IMR-90 (cell line): ENCODE measurements at places on chromosomes 1 and 21. TPM values are rescaled to one million over a fixed set of nuclear protein-coding genes. Genes with fewer than 3 reads are reported as not detected.

KCNJ9 gene
- not detected in 2 replicates for polyA plus RNA-seq

- H3K4me3 ChIP-seq, result peak overlapping the region; percentile 20; the same call in 1 of the 2 replicates
- peak; percentile 31 for DNase-seq
- no peaks in the 10 kb centered on the region for H3K27me3 ChIP-seq
- 0 out of 2 replicates have a peak, but pooled peaks cover 2% of the 10 kb centered on the region for H3K36me3 ChIP-seq
- peaks cover 8% of the 10 kb centered on the region; the same call in 1 of the 2 replicates for H3K4me1 ChIP-seq
Measured at GRCh38 chr1:198929961-198930599, 291.2 kb downstream of the PTPRC start.

DNA sequence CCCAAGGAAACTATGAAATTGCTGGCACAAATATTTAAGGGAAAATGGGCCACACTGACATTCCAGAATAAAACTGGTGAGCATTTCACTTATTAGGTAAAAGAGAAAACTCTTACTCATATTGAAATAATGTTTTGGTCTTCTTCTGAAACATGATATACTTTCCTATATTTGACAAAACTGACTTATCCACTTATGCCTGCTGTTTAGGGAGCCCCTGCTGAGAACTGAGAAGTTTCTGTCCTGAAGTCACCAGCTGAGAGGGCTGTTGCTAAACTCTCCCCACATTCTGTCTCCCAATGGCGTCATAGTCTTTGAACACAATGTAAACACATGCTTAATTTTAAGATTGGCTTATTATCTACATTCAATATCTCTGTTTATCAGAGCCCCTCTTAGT, 46.8 kb upstream of the ZC3H11B start:
- no peak overlapping the region for H3K27ac ChIP-seq
- no peaks in the 10 kb centered on the region for H3K36me3 ChIP-seq
- peak; percentile 80 for DNase-seq
- H3K4me1 ChIP-seq, result peaks cover 6% of the 10 kb centered on the region; the same call in 1 of the 2 replicates
- no peaks in the 10 kb centered on the region for H3K27me3 ChIP-seq

- no peaks in the 10 kb centered on the region for H3K4me1 ChIP-seq
- DNase-seq, result no peak
- H3K27ac ChIP-seq, result no peak overlapping the region
- no peaks in the 10 kb centered on the region; the same call in 1 of the 2 replicates for H3K27me3 ChIP-seq
Measured at GRCh38 chr1:157234705-157235273, 96.6 kb upstream of the ETV3 start.

GRCh38 chr1:169529068-169529642, 43.4 kb upstream of the SLC19A2 start:
- no peak for DNase-seq
- no peak overlapping the region for H3K4me3 ChIP-seq
- no peaks in the 10 kb centered on the region for H3K4me1 ChIP-seq
- peaks cover 3% of the 10 kb centered on the region; the same call in 1 of the 2 replicates for H3K27me3 ChIP-seq

DNA sequence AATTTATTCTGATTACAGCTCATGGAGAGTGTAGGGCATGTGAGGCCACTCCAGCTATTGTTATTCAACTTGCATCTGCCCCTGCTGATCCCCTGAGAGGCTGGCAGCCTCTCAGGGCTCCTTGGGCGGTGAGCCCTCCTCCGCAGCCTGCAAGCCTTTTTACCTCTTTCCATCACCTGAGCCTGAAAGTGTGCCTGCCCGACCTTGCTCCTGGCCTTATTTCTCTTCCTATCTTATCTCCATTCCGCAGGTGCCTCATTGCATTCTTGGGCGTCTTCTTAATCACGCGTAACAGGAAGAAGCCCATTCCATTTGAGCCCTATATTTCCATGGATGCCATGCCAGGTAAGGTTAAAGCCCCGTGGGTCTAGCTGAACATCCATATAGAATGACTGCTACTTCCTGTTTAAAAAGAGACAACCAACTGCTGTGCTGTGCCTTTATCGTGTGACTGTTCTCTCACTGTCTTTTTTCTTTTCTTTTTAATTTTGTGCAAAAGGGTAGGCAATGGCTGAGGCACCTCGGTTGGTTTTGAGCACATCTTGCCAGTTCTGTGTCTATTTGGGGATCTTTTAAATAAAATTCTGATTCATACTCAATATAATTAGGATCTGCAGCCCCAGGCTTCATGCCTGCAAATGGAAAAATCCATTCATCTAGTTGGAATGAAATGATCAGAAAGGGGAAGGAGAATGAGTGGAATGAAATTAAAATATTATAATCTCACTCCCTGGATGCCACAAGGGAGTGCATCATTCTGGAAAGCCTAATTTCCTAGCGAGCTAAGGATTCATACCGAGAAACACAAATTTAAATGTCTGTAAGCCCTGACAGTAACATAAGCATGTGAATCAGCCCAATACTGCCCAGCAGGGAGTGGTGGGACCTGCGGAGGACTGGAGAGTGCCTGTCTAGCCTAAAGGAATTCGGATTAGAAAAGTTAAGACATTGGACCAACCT, 38.6 kb upstream of the RCAN3 start:
- peaks cover 4% of the 10 kb centered on the region for H3K4me1 ChIP-seq
- H3K27me3 ChIP-seq, result no peaks in the 10 kb centered on the region
- H3K27ac ChIP-seq, result no peak overlapping the region
- no peak overlapping the region for H3K4me3 ChIP-seq
- DNase-seq, result peak; percentile 37

AIRE gene
- 0.03 and 0.05 TPM in 2 replicates for polyA plus RNA-seq

HMGCS2 gene
- polyA plus RNA-seq, result not detected in 2 replicates

DNA sequence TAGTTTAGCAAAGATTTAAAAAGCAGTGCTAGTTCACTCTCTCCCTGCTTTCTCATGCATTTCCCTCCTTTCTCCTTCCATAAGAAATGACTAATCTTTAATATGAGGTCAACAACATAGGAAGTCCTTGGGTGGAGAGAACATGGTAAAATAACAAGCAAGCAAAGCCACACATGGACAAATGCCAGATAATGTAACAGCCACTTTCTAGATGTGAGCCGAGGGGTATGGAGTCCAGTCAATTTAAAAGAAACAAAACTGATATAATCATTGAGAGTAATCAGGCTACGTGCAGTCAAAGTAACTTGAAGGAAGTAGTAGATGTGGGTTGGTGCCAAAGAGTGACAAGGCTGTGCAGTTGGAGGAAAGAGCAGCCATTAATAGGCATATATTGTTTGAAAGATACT, 69.6 kb downstream of the DUSP10 start:
- DNase-seq, result peak; percentile 86
- H3K27ac ChIP-seq, result no peak overlapping the region
- H3K27me3 ChIP-seq, result no peaks in the 10 kb centered on the region
- no peak overlapping the region for H3K4me3 ChIP-seq

- no peaks in the 10 kb centered on the region for H3K27me3 ChIP-seq
- peaks cover 16% of the 10 kb centered on the region; the same call in 1 of the 2 replicates for H3K4me1 ChIP-seq
- DNase-seq, result peak; percentile 94
Measured at GRCh38 chr1:172637522-172637921, 21.4 kb upstream of the FASLG start.

CD101 gene
- polyA plus RNA-seq, result not detected in 2 replicates

AMPD1 gene
- not detected in 2 replicates for polyA plus RNA-seq

NOS1AP gene
- 0.19 and 0.20 TPM in 2 replicates for polyA plus RNA-seq

DNA sequence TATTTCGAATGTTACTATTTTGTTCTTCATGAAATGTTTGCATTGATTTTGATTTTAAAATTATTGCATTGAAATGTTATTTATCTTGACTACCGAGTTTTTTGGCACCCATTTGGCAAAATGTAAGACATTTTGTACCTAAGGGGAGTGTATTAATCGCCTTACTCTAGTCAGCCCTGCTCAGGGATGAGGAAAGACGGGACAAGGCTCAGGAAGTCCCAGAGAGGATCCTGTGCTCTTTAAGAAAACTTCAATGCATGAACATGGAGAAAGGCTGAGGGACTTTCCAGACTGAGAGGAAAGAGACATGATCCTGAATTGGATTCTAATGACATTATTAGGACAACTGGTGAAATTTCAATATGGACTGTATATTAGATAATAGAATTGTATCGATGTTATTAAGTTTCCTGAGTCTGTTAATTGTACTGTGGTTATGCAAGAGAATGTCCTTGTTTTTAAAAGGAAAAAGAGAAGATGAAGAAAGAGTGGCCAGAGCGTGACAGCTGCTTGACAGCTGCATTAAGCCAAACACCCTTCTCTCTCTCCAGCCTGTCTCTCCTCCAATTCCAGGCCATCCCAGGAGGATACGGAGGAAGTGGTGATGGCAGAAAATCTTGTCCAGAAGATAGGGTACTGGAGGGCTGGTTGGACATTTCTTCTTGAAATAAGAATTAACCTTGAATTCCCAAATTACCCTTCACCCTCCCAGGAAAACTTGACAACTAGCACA, 66.0 kb downstream of the PLEKHA6 start:
- no peaks in the 10 kb centered on the region for H3K27me3 ChIP-seq
- H3K36me3 ChIP-seq, result no peaks in the 10 kb centered on the region
- peaks cover 33% of the 10 kb centered on the region for H3K4me1 ChIP-seq
- peak; percentile 43 for DNase-seq
- peak overlapping the region; percentile 66 for H3K27ac ChIP-seq
- H3K4me3 ChIP-seq, result no peak overlapping the region

DNA sequence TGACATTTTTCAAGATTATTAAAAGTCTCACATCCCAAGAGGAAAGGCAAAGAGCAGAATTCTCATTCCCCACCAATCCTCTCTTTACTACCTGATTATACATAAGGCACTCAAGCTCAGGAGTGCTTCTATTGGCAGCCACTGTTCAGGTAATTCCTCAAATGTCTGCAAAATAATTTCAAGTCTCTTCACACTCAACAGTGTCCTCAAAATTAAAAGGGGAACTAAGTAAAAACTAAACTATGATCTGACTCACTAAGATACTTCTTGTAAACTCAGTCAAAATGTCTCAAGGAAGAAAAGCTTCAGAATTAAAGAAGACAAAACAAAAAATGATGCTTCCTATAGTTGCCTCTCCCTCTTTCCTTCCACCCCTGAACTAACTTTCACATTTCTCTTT, 135.6 kb downstream of the GPATCH2 start:
- peaks cover 1% of the 10 kb centered on the region; the same call in 1 of the 2 replicates for H3K36me3 ChIP-seq
- H3K27me3 ChIP-seq, result no peaks in the 10 kb centered on the region
- no peak for DNase-seq
- H3K4me3 ChIP-seq, result no peak overlapping the region
- H3K4me1 ChIP-seq, result no peaks in the 10 kb centered on the region

- no peak overlapping the region for H3K27ac ChIP-seq
- no peaks in the 10 kb centered on the region for H3K4me1 ChIP-seq
- no peaks in the 10 kb centered on the region for H3K36me3 ChIP-seq
- DNase-seq, result no peak
- H3K27me3 ChIP-seq, result peaks cover 2% of the 10 kb centered on the region
Measured at GRCh38 chr1:18701183-18701582, 70.5 kb downstream of the PAX7 start.

PRAMEF20 gene
- polyA plus RNA-seq, result not detected in 2 replicates

DNA sequence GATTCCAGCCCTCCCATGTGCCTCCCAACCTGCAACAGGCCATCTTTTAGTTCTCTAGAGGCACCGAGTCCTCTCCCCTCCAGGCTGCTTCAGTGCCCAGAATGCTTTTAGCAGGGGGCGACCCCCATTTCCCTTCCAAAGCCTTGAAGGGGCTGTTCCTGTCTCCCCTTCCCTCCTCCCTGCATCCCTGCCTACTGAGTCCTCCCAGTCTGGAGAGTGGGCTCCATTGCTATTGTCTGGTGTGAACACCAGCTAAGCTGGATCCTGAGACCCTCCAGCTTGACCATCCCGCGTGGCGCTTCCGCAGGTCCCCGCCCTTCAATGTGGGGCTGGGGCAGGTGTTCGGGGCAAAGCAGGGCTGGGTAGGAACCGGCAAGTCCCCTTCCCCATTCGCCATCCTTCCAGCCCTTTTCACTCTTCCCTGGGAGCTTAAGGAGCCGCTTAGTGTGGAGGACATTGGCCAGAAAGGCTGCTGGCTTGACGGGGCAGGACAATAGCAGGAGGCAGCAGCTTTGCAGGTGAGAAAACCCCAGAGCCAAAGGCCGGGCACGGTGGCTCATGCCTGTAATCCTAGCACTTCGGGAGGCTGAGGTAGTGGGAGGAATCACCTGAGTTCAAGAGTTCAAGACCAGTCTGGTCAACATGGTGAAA, 32.2 kb downstream of the PADI6 start:
- no peak overlapping the region for H3K27ac ChIP-seq
- no peak overlapping the region for H3K4me3 ChIP-seq
- H3K27me3 ChIP-seq, result no peaks in the 10 kb centered on the region
- H3K36me3 ChIP-seq, result peaks cover 10% of the 10 kb centered on the region

- peak overlapping the region; percentile 67; the same call in 1 of the 2 replicates for H3K27ac ChIP-seq
- no peaks in the 10 kb centered on the region for H3K36me3 ChIP-seq
- no peak overlapping the region for H3K4me3 ChIP-seq
- H3K4me1 ChIP-seq, result 0 out of 2 replicates have a peak, but pooled peaks cover 2% of the 10 kb centered on the region
- H3K27me3 ChIP-seq, result no peaks in the 10 kb centered on the region
Measured at GRCh38 chr1:79982211-79982610, 975.7 kb upstream of the ADGRL4 start.

DNA sequence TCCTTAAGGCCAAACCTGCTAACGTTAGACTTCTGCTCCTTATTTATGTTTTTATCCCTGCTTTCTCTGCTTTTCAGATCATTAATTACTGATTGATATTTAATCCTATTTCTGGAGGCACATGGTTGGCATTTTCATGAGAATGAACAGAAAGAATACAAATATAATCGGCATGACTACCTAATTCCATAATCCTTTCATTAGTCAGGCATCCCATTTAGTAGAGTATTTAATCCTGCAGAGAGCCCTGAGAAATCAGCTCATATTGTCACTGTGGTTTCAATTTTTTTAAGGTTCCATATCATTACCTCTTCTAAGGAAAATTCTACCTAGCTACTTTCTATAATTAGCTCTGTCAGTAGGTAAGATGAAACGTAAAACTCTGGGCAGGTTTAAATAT, 238.8 kb downstream of the NCAM2 start:
- no peak overlapping the region for H3K4me3 ChIP-seq
- H3K36me3 ChIP-seq, result no peaks in the 10 kb centered on the region
- H3K27ac ChIP-seq, result no peak overlapping the region
- H3K4me1 ChIP-seq, result peaks cover 2% of the 10 kb centered on the region; the same call in 1 of the 2 replicates
- no peak for DNase-seq
- H3K27me3 ChIP-seq, result no peaks in the 10 kb centered on the region

GRCh38 chr1:31483012-31483946, 70.3 kb downstream of the SERINC2 start:
- no peaks in the 10 kb centered on the region for H3K36me3 ChIP-seq
- no peak overlapping the region; the same call in 1 of the 2 replicates for H3K27ac ChIP-seq

DNA sequence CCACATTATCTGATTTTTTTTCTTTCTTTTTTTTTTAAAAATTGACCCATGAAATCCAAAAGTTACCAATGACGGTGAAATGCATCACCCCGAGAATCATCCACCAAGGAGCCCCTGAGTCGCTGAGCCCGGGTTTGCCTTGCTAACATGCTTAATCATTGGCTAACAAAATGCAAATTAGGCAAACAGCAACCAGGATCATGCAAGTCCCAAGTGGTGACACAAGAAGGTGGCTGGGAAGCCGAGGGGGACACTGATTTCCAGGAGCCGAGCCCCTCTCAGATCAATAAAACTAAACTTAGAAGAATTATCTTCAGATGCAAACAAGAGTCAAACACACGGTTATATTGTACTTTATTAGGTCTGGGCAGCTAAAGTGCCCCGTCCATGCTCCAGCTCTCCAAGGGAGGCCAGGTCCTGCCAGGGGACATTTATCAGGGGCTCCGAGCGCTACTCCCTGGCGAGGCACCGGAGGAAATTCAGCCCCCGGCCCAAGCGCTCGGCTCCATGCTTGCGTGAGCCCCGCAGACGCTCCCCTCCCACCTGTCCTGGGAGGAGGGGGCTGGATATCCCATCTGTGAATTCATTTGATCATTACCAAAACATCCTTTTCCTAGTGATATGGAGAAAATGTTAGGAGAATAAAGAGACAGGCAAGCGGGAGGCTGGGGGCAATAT, 154.1 kb downstream of the NPHP4 start:
- no peaks in the 10 kb centered on the region for H3K4me1 ChIP-seq
- H3K36me3 ChIP-seq, result no peaks in the 10 kb centered on the region
- H3K27me3 ChIP-seq, result no peaks in the 10 kb centered on the region
- H3K27ac ChIP-seq, result no peak overlapping the region

- no peak overlapping the region for H3K27ac ChIP-seq
- H3K27me3 ChIP-seq, result no peaks in the 10 kb centered on the region
- H3K4me1 ChIP-seq, result no peaks in the 10 kb centered on the region
- no peaks in the 10 kb centered on the region for H3K36me3 ChIP-seq
Measured at GRCh38 chr1:208791456-208791855, 547.3 kb upstream of the PLXNA2 start.

SPRR4 gene
- not detected in 2 replicates for polyA plus RNA-seq
